Kidney capillary endothelial cell (primary cell): ENCODE measurements at places on chromosomes 2 and 18.

GRCh38 chr2:9166579-9167377 is 39.8 kb upstream of the ASAP2 start:
- DNase-seq, result no peak

DNA sequence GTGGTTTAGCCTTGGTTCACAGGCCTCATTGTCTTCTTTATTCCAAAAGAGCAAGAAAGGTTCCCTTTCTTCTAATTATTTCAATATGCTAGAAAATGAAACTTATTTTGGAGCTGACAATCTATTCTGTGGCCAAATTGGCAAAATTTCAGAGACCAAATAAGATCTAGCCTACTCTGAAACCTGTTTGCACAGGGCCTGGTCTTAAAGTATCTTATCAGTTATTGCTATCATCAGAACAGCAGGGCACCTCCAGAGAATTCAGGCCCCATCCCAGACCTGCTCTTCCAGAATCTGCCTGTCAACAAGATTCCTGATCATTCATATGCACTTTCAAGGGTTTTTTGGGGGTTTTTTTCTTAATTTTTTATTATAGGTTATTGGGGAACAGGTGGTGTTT is 198.7 kb downstream of the ANAPC1 start:
- DNase-seq, result no peak

GRCh38 chr2:215876937-215877238 is 136.5 kb downstream of the MREG start:
- DNase-seq, result no peak

DNA sequence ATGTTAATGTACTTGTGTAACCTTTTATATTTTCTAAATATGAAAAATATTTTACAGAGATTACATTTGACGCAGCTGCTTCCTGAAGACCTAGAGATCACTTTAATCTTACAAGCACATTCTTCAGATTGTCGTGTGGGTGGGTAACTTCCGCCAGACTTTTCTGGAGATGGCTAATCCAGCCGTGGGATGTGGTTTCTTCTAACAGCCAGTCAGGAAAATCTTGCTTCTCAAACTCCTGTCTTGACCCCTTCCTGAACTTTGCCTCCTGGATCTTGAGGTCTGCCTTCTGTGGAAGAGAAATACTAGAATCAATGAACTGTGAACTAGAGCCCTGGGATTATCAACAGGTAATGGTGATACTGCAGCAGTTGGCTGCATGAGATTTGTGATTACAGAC is 401.6 kb upstream of the TNP1 start:
- DNase-seq, result peak; percentile 66

DNA sequence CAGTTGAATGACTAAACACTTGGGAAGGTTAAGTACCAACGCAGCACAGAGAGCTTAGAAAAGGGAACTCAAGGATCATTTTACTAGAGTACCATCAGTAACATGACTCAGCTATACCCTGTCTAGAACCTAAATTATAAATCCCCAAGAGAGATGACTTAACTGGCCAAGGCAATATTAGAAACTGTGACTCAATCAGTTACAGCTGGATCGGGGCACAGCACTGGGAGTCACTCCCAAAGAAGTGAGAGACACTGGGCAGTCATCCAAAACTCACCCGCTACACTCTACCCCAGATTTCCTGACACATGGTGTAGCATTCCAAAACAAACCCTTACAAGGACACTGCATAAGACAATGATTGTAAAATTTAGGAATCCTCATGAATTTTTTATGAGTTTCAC is 17.7 kb downstream of the IWS1 start:
- DNase-seq, result peak; percentile 99

- DNase-seq, result peak; percentile 78
Observed at GRCh38 chr2:101697124-101698013, at the start of gene MAP4K4. TSS of gene MAP4K4 (plus strand) at chr2:101697707. CDS start at chr2:101698081, 374 bp downstream.

DNA sequence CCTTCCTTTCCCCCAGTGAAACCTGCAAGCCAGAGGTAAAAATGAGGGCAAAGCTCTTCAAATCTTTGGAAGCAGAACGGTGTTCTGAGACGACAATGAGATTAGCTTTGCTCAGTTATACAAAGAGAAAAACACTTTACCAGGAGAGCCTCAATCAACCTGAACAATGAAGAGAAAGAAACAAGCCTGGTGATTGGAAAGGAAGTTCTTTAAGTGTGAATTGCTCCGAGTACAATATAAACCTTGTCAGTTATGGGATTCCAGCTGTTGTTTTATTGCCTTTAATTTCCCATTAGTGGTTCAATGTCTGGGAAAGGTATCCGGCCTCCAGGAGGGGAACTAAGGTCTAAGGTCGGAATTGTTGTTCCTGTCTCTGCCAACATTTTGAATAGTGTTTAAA is 901.6 kb downstream of the EPHA4 start:
- DNase-seq, result no peak

DNA sequence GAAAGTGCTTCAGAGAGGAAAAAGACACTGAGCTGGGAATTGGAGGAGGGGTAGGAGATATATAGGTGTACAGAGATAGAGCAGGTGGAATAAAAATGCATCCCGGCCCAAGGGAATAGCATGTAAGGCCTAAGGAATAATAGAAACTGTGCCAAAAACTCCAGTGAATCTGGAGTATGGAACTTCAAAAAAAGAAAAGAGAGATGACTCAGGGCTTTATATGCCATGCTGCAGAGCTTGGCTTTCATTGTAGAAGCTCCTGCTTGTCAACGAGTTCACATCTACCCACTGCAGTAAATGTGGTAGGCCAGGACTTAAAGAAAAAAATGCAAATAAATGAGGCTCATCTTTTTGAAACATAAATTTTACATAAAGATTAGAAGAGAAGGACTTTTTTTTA is 131.8 kb downstream of the MREG start:
- DNase-seq, result no peak
